Brain (organoid and tissue), 16 donors: ENCODE measurements at places on chromosomes 1 and 21.

DNA sequence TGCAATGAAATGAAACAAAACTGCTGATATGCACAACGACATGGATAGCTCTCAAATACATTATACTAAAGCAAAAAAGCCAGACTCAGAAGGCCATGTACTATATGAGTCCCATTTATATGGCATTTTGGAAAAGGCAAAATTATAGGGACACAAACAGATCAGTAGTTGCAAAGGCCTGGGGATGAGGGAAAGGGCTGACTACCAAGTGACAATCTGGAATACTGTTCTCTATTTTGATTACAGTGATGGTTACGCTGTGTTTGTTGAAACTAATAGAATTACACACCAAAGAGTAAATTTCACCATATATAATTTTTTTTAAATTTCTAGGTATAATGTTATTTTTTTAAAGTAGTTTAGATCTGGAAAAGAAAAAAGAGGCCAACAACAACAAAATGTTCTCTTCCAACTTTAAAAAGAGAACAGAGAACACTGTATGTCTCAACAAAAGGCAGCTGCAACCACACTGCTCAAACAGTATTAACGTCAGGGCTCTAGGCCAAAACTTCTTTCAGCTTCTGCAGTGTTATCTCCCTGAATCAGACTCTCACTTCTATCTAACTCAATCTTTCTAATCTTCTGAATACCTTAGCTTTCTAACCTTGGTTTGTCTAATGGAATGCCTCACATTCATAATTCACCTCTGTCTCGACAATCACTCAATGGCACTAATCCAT lies 75.8 kb downstream of the FOXJ3 start:
- peak; percentile 10 for DNase-seq

DNA sequence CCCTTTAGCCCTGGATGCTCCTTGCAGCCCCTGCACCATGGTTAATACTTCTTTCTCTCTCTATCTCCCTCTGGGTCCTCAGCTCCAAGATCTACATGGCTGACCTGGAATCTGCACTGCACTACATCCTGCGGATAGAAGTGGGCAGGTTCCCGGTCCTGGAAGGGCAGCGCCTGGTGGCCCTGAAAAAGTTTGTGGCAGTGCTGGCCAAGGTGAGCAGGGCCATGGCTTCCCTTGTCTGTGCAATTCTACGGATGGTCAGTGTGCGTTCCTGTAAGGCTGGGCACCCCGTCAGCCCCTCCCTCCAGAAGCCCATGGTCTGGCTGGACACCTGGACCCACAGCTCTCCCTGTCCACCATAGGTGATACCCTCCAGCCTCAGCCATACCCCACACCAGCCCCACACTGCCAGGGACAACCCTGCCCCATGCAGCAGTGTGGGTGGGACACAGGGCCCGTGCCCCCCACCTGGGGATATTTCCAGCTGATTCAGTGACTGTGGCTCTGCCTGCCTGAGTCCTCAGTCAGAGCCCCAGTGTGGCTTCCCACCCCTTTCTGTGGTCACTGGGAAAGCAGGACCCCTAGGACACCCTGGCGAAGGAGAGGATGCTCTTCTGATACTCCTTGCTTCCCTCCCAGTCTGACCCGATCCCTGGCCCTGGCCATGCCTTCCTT lies 31.4 kb downstream of the QSOX1 start:
- no peak for DNase-seq

DNA sequence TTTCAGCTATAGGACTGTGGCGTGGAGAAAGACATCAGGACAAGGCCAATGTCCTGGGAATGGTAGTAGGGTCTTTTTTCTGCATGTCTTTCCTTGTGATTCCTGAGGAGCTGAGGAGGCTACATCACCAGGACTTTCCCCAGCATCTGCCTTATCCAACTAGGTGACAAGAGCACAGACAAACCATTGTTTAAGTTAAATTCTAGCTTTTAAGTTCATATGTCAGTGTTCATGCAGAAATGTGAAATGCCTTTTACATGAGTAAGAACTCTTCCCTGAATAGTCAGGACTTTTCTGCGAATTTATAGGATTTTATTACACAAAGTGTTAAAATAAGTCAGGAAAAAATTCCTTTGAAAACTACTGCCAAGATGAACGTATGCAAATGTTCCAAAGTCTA lies 154.2 kb downstream of the PTGER3 start:
- DNase-seq = no peak

DNA sequence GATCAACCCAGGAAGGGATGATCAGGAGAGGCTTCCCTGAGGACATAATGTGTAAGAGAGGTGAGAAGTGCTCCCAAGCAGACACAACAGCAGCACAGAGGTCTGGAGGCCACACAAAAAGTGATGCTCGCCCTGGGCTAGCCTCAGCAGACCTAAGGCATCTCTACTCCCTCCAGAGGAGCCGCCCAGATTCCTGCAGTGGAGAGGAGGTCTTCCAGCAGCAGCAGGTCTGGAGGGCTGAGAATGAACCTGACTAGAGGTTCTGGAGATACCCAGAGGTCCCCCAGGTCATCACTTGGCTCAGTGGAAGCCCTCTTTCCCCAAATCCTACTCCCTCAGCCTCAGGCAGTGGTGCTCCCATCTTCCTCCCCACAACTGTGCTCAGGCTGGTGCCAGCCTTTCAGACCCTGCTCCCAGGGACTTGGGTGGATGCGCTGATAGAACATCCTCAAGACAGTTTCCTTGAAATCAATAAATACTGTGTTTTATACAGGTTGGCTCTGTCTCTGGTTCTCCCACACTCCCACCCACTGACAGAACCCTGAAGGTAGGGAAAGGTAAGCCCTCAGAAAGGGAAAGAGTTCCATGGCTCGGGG lies 5.0 kb downstream of the GJB3 start:
- DNase-seq = no peak
